Mucosa of gallbladder (tissue), 1 donor: ENCODE measurements at places on chromosomes 11 and 22. TPM values are rescaled to one million over a fixed set of nuclear protein-coding genes. Genes with fewer than 3 reads are reported as not detected.

- no peak for DNase-seq
Measured at GRCh38 chr22:23058481-23059283, 11.6 kb upstream of the GNAZ start.

DNA sequence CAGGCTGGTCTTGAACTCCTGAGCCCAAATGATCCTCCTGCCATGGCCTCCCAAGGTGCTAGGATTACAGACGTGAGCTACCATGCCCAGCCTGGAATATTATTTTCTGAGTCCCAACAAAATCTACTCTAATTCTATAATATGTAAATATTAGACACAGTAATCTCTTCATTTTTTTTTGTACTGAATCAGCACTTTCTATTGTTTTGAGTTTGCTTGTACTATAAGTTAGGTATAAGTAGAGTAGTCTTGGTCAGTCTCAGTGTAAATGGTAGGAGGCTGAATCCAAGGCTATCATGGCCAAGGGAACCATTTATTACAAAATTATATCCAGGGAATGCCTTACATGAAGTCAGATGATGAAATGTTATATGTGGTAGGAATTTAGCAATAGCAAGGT lies 19.6 kb upstream of the OR6X1 start:
- DNase-seq, result no peak

- no peak for DNase-seq
Measured at GRCh38 chr22:46970411-46971098, 208.1 kb downstream of the TBC1D22A start.

GRCh38 chr11:88231894-88232482 lies 56.7 kb upstream of the RAB38 start:
- peak; percentile 34 for DNase-seq

- DNase-seq, result no peak
Measured at GRCh38 chr11:6563121-6563619, 40.2 kb downstream of the RRP8 start.

- DNase-seq, result no peak
Measured at GRCh38 chr22:16854631-16855030, 29.4 kb upstream of the XKR3 start.

Gene CATSPERZ
- total RNA-seq, result 0.29 TPM

Gene ZNF215
- 1.5 TPM for total RNA-seq

Gene OR8D1
- total RNA-seq, result not detected
